Stimulated activated CD8-positive, alpha-beta memory T cell treated with anti-CD3 and anti-CD28 coated beads, Interleukin-4, amount 100 ng/mL, for 1 hour (primary cell): ENCODE measurements at places on chromosomes 7 and 10.

GRCh38 chr7:149180722-149181449 is 14.5 kb upstream of the ZNF282 start:
- DNase-seq = no peak

GRCh38 chr7:116139007-116139406 is 71.3 kb upstream of the TES start:
- no peak for DNase-seq

- DNase-seq = no peak
These were observed 13.9 kb upstream of the PLXNA4 start for GRCh38 chr7:132590162-132590561.

DNA sequence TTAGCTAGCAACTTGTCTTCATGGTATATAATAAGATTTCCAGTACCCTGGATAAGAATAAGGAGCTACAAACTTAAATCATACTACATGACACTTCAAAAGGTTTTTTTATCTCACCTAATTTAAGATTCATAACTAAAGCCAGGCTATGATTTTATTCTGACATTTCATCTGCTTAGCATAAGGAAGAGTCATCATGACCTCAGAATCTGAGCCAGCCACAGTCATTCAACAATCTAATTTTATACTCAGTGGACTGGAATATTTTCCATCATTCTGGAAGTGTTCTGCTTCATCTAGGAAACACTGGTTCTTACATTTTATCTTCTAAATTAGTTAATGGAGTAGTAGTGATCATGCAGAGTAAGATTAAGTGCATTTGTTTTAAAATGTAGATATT is 102.1 kb upstream of the KCND2 start:
- DNase-seq = no peak

- DNase-seq = no peak
These were observed 28.3 kb downstream of the RAMP3 start for GRCh38 chr7:45185864-45186250.

- DNase-seq = no peak
These were observed 59.4 kb downstream of the MAD1L1 start for GRCh38 chr7:2173189-2173827.

GRCh38 chr10:84590327-84591193 is 262.2 kb downstream of the CCSER2 start:
- DNase-seq = no peak

DNA sequence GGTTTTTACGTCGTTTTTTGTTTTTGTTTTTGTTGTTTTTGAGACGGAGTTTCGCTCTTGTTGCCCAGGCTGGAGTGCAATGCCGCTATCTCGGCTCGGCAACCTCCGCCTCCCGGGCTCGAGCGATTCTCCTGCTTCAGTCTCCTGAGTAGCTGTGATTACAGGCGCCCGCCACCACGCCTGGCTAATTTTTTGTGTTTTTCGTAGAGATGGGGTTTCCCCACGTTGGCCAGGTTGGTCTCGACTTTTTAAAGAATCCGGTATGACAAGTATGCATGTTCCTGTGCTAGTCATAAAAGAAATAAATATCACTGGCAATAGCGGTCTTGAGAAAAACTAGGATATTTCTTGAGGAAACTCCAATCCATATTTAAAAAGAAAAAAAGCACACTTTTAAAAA is 2.7 kb upstream of the ARL4A start:
- no peak for DNase-seq

GRCh38 chr10:76086170-76086760 is 654.8 kb downstream of the LRMDA start:
- DNase-seq = no peak

GRCh38 chr7:45027774-45028114 is 27.7 kb downstream of the CCM2 start:
- DNase-seq = no peak

DNA sequence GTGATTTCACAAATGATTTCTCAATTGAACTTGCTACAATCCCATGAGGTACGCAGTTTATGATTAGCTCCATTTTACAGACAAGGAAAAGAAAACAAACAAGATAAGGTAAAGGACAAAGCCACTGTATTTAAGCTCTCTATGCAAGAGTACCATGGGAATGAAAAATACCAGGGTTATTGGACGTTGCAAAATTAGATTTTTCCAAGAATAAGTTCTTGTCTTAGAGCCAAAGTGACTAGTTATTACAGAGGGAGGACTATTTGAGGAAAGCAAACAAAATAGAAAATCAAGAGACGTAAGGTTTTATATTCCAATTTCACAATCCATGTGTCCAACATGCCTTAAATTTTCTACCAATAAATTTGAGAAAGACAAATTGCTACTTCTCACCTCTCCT is 97.9 kb upstream of the PTN start:
- DNase-seq = no peak

DNA sequence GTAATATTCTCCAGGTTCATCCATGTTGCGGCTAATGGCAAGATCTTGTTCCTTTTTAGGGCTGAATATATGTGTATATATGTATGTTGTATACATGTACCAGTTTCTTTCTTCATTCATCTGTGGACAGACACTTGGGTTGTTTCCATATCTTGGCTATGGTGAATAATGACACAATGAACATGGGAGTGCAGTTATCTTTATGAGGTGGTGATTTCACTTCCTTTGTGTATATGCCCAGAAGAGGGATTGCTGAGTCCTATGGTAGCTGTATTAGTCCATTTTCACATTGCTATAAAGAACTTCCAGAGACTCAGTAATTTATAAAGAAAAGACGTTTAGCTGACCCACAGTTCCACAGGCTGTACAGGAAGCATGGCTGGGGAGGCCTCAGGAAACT is 17.1 kb upstream of the TSPAN15 start:
- DNase-seq = no peak

GRCh38 chr10:78533098-78533497 is 499.4 kb downstream of the RPS24 start:
- DNase-seq = no peak

DNA sequence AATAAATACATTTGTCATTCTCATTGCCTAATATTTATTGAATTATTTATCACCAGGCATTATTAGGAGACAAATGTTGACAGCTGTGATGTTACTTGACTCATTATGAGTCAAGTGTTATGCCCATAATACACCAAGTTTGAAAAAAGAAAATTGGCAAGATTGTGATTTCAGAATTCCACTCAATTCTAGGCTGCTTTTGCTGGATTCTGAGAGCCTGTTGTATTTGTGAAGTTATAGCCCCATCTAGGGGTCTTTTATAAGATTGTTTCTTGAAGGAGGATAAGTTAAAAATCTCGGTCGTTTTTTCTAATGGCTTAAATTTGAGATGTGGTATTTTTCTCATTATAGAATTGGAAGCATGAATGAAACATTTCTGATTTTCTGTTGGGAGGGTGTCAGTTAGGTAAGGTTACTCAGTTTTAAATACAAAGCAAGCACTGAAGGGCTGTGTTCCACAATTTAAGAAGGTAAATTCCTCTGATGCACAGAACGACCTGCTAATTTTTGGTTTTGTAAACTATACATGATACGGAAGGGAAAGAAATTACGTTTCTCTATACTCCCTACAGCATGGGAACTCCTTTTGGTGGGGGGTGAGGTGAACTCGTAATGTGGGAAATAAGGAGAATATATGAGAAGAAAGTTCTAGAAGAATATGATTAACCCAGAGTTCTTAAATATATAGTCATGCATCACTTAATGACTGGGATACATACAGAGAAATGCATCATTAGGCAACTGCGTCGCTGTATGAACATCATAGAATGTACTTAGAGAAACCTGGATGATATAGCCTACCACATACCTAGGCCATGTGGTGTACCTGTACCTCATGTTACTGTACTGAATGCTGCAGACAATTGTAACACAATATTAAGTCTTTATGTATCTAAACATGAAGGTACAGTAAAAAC is 2.6 kb downstream of the STK31 start:
- no peak for DNase-seq

GRCh38 chr7:112708236-112708635 is 82.0 kb downstream of the TMEM168 start:
- DNase-seq = no peak

GRCh38 chr10:33963729-33964128 is 629.3 kb upstream of the NRP1 start:
- no peak for DNase-seq

DNA sequence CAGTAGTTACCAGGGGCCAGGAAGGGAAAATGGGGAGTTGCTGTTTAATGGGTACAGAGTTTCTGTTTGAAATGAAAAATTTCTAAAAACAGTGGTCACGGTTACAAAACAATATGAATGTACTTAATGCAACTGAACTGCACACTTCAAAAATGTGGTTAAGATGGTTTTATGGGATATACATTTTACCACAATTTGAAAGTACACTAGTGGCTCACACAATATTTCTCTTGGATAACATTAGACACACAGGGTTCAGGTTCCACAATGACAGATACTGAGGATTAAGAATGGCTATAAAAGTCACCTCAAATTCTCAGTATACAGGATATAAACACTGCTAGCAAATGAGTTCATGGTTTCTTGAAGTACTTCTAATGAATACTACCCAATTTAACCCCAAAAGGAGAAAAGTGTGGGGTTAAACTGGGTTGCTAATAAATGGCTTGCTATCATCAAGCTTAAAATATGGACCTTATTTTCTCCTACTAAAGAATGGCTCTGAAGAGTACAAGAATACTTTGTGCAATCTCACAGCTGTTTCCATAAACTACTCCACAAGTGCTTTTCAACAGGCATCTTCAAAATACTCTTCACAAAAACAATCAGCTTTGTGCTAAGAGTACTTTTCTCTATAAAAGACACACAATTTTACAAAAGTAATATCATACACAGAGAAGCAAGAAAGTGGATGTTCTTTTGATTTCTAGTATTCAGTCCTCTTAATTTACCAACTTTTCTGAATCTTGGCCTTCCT is 92.9 kb downstream of the SRPK2 start:
- DNase-seq = no peak

- no peak for DNase-seq
These were observed 697 bp upstream of the SNX13 start for GRCh38 chr7:17940951-17941431.

- DNase-seq = no peak
These were observed 6.3 kb downstream of the TRPV5 start for GRCh38 chr7:142927085-142927745.

DNA sequence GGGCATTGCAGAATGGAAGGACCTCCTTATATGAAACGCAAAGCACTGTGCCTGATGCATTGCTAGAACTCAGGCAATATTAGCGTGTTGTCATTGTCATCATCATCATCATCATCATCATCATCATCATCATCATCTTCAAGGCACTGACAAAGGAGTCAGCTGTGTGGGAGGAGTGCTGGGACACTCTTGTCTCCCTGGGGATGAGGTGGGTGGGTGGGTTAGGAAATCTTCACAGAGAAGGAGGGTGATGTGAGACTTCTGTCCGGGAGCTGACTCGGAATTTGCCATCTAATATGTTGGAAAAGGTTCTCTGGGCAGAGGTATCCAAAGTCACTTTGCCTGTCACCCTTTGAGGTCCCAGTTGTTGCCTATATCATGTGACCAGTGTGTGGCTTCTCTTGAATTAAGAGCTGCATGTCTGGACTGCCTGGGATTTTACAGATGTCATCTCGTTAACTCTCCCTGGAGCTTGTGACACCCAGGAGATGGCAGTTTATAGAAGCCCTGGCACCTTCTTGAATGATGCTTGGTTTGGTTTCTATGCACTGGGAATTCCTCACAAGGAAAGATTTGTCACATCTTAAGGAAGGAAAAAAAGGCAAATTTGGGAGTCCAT is 7.1 kb downstream of the HTRA1 start:
- DNase-seq = no peak

DNA sequence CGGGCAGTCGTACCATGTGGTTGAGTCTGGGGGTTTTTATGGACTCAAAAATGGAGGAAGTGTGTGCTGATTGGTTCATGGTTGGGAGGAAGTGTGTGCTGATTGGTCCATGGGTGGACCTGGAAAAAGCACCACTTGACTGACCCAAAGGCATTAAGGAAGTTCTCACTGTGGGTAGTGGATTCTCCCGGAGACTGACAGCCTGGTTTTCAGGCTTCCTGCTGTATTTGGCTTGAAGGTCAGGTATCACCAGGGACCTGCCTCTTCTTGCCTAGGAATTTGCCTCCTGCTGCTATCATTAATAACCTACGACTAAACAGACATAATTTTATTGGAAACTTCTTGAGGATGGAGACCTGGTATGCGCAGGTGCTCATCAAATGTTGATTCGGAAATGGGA is 268.8 kb upstream of the LRGUK start:
- DNase-seq = no peak

GRCh38 chr7:107715531-107715930 is 28.4 kb upstream of the CBLL1 start:
- no peak for DNase-seq

- DNase-seq = no peak
These were observed 27.4 kb upstream of the GNAI1 start for GRCh38 chr7:80107278-80107677.

DNA sequence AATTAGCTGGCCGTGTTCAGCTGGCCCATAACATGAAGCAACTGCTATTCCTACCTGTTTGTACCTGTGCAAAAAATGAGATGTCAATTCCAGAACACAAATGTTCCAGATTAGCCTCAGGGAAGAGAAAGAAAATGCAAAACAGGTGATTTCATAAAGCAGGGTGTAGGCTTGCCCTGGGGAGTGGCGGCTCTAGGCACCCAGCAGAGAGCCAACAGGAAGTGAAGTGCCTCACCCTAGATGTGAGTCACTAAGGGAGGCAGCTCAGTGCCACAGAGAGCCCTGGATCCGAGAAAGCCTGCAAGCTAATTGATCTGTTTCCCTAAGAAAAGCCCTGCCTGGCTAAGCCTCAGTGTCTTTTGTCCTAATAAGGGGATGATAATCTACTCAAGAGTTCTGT is 240.0 kb downstream of the ARHGAP21 start:
- no peak for DNase-seq

- no peak for DNase-seq
These were observed 69.8 kb upstream of the STEAP1B start for GRCh38 chr7:22569586-22570321.

GRCh38 chr7:87875151-87876039 is 765 bp downstream of the SLC25A40 start:
- DNase-seq = no peak

GRCh38 chr7:95690367-95690947 is 81.9 kb upstream of the DYNC1I1 start:
- no peak for DNase-seq

DNA sequence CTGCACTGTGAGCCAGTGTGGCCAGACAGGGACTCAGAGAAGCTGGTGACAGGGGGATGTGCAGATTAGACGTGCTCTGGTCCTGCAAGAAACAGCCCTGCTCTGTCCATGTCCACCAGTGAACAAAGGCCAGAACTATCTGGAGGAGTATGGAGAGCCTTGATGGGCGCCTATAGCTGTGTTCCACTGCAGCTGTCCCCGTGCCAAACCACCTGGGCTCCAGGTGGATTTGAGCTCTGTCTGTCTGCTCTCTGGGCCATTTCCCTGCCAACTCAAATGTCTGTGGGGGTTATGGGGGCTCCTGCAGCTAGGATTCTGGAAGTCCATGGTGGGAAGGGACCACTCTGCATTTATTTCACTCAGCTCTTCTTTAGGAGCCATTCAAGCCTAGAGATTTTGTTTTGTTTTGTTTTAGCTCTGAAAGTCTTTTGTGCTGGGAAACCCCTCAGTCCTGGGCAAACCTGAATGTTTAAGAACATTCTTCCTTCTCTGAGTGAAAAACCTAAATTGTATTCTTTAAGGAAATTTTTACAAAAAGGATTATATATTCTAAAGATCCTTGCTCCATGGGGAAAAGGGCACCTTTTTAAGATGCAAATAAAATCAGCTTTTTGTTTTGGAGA is 1039.5 kb upstream of the SORCS1 start:
- DNase-seq = no peak

GRCh38 chr7:110646804-110647203 is 444.1 kb upstream of the LRRN3 start:
- no peak for DNase-seq
